Stimulated activated CD4-positive, alpha-beta T cell treated with anti-CD3 and anti-CD28 coated beads, Interleukin-4, amount 100 ng/mL, for 4 hours (primary cell): ENCODE measurements at places on chromosomes 1 and 21.

DNA sequence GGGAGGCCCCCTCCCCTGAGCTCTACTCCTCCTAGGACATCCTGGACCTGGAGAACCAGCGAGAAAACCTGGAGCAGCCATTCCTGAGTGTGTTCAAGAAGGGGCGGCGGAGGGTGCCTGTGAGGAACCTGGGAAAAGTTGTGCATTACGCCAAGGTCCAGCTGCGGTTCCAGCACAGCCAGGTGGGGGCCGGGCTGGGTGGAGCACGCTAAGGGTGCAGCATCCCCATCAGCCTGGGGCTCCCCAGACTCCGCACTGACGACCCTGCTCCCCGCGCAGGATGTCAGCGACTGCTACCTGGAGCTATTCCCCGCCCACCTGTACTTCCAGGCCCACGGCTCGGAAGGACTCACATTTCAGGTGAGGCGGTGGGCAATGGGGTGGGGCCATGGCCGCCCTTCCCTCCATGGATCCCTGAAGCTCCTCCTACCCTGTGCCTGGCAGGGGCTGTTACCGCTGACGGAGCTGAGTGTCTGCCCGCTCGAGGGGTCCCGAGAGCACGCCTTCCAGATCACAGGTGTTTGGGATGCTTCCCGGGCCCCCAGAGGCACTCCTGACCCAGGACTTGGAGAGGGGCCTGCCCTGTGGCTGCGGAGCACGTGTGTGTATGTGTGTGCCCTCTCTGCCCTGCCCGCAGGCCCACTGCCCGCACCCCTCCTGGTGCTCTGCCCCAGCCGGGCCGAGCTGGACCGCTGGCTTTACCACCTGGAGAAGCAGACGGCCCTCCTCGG is 4.1 kb downstream of the PLEKHN1 start:
- DNase-seq = no peak

- no peak for DNase-seq
Measured at GRCh38 chr1:52237430-52237829, 95.5 kb downstream of the ZFYVE9 start.

GRCh38 chr1:176656257-176656995 is 193.5 kb downstream of the PAPPA2 start:
- no peak for DNase-seq

GRCh38 chr1:187928288-187928687 is 1099.5 kb downstream of the PLA2G4A start:
- DNase-seq = no peak

GRCh38 chr1:109322974-109323373 is 16.2 kb upstream of the MYBPHL start:
- DNase-seq = no peak

GRCh38 chr1:86548839-86549238 is 2.0 kb downstream of the CLCA4 start:
- no peak for DNase-seq

DNA sequence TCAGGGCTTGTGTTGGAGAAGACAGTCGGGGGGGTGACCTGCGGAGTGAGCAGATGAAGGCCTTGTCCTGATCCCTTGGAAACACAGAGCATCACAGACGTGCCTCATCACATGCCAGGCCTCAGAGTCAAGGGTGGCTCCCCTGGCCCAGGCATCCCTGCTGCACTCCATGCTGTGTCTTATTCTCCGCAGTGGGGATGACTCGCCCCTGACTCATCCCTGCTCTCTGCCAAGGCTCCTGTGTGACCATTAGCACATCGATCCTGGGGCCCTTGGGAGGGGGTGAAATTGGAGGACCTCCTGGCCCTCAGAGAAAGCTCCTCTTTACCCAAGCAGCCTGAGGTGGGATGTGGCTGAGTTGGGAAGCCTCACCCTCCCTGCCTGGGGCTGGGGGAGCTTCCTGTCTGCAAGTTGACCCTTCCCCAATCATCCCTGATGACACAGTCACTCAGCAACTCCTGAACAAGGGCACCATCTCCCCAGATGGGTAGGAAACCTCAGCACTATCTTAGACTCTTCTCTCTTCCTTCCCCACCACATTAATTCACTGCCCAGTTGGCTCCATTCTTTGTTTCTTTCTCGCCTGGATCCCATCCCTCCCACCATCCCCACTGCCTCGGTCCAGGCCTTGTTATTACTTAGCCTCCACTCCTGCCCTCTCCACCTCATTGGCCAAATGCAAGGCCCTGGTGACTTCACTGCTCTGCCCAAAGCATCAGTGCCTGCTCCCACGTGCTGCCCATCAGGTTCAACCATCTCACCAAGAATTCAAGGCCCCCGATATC is 74.6 kb downstream of the CAMK2N1 start:
- DNase-seq = no peak

DNA sequence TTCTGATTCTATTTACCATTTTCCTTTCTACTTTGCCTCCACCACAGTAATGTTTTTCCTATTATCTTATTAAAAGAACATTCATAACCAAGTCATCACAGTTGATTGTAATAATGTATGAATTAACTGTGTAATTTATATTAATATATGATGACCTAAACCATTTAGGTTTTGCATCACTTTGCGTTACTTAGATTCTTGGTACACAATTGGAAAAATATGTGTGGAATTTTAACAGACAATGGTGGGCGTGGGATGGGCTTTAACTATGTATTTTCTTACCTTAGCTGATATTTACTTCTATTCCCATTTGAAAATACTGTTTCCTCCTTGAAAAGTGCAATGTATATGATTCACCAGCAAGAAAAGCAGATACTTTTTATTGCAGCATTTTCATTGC is 3.6 kb downstream of the KRTAP21-3 start:
- DNase-seq = no peak

- no peak for DNase-seq
Measured at GRCh38 chr21:38770660-38771059, 35.1 kb upstream of the ETS2 start.

GRCh38 chr1:202106340-202107254 is 16.1 kb upstream of the GPR37L1 start:
- no peak for DNase-seq

DNA sequence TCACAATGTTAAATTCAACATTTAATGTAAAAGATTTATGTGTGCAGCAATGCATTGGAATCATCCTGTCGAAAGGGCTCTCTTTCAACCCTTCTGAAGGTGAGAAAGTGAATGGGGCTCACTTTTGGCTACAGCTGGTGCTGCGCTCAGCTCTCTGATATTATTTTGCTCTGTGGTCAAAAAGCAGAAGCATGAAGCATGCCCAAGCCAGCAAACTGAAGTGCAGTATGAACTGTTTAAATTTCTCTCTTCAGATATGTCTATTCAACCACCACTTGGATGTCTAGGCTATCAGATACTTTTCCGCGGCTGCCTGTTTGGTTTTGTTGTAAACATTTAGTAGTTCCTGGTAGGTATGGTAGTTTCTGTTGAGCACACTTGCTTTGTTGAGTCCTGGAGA is 216.9 kb upstream of the TMPRSS15 start:
- no peak for DNase-seq

GRCh38 chr1:12412439-12412838 is 182.6 kb downstream of the VPS13D start:
- DNase-seq = no peak

DNA sequence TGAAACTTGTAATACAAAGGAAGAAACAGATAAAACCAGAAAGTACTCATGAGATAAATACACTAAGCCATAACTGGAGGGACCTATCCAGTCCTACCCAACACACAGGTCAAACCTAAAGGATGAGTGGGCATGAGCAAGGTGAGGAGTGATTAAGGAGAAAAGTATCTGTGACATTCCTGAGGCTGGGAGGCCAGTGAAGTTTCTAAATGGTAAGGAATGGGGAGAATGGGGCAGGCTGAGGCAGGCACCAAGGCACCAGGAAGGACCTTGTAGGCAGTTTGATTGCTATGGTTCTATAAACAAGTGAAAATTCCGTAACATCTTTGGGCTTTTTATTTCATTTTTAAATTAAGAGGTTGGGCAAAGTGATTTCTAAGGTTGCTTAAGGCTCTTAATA is 10.4 kb downstream of the DDX59 start:
- DNase-seq = no peak

- DNase-seq = no peak
Measured at GRCh38 chr1:103197216-103197615, 88.9 kb upstream of the COL11A1 start.

GRCh38 chr1:75770761-75771160 is 15.3 kb upstream of the RABGGTB start:
- no peak for DNase-seq

DNA sequence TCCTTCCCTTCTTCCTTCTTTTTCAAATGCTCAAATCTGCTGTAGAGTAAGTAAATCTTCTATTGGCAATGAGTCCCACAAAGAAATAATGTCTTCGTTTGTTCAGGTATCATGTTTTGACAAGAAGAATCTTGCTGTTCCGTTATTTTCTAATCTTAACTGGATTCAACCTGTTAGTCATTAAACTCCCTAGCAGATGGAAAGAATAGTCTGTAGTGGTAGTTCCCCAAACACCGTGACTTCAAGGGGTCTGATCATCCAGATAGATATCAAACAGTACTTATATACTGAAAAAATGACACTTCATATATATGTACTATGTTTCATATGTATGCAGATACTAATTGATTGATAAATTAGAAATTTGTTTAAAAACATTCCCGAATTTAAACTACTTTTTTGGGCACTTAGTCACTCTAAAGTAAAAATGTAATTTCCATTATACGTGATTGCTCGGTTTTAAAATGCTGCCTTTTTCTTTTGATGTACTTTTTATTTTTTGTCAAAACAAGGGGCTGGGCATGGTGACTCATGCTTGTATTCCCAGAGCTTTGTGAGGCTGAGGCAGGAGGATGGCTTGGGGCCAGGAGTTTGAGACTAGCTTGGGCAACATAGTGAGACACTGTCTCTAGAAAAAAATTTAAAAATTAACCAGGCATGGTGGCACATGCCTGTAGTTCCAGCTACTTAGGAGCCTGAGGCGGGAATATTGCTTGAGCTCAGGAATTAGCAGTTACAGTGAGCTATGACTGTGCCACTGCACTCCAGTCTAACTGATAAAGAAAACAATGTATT is 335.7 kb upstream of the SNX7 start:
- DNase-seq = no peak

DNA sequence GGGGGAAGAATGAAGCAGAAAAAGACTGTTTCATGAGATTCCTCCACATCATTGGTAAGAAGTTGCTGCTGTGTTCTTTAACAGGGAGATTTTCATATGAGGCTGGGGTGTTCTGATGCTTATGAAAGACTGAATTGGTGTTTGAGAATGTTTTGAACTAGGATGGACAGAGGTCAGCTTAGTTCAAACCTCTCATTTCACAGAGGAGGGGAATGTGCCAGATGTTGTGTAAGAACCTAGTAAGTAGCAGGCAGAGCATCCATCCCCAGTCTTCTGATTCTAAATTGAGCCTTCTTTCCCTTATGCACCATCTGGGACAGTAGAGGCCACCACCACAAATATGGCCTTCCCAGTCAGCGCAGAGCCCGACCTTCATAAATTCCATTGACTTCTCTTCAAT is 43.7 kb downstream of the SAMD13 start:
- no peak for DNase-seq

- DNase-seq = no peak
Measured at GRCh38 chr1:164780863-164781262, 221.9 kb downstream of the PBX1 start.

DNA sequence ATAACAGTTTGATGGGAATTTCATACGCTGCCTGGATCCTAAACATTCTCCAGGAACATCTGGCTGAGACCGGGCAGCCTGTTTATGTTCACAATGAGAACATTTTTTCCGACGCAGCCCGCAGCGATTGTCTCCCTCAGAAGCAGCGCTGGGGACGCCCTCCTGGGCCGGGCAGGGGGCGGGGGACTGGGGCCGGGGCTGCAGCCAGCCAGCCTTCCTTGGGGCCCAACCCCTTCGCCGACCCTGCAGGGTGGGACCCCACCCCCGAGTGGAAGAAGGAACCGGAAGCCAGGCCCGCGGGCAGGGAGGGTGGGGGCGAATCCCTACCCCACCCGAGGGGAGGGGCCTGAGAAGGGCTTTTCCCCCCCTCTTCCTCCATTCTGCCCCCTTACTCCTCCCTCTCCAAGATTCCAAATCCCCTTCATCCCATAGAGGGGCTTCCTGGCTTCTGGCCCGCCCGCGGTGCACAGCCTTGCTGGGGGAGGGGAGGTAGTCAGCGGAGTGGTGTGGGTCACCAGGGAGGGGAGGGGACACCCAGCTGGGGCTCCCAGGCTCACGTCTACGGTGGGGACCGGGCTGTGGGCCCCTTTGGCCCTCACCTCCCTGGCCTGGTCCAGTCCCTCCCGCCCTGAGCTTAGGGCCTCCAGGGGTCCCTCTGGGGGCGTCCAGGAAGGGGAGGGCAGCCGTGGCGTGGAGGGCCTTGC is 60.6 kb downstream of the WNT9A start:
- peak; percentile 26 for DNase-seq

GRCh38 chr21:16855164-16855667 is 657.6 kb upstream of the CXADR start:
- no peak for DNase-seq

- DNase-seq = no peak
Measured at GRCh38 chr1:164498792-164499191, 60.2 kb upstream of the PBX1 start.

DNA sequence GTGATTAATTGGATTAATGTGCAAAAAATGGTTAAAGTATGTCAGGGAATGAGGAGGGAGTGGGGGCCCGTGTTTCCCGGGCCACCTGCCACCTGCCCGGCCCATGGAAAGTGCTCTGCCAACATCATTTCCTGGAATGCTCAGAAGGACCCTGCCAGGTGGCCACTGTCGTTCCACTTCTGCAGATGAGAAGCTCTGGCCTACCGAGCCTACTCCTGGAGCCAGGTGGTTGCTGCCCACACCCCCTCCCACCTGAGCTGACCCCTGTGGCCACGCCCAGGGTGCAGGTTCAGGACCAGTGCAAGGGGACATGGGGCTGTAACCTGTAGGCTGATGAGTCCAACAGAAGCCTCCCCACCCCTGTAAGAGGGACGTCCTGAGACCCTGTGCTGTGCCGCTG is 99.7 kb downstream of the PRDM16 start:
- no peak for DNase-seq

DNA sequence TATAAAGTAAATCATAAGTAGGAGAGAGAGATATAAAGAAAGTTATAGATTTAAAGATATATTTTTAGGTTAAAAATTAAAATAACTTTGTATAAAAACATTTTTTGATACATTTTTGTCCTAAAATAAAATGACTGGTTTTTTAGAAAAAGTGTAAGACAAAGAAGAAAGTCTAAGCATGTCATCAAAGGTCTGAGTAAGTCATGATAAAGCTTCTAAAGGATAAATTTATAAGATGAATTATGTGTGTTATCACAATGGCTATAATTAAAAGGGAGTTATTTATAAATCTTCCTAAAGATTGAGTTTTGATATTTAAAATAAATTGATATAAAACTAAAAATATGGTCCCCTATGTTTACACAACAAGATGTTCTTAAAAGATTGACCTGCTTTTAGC is 370.9 kb downstream of the PTPRU start:
- no peak for DNase-seq

DNA sequence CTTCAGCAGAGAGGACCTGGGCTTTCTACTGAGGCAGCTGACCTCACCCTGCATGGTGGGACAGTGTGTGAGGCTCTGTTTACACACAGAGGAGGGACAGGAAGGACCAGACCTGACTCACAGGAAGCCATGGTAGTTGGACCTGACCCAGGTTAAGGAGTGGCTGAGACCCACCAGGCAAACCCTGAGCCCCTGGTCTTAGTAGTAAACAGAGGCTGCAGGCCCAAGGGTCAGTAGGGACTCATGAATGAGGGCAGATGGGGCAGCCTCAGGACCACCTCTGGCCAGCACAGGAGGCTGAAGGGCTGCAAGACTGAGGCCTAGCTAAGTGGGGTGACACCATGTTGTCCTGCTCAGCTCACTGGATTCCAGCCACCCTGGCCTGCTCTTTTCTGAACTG is 273.2 kb downstream of the GRIK3 start:
- no peak for DNase-seq

- DNase-seq = no peak
Measured at GRCh38 chr1:1917304-1917976, 1.6 kb downstream of the TMEM52 start.
